AG04449 (cell line): ENCODE measurements at places on chromosomes 1 and 21.

GRCh38 chr1:197674286-197674685 is 101.0 kb downstream of the DENND1B start:
- DNase-seq = no peak

DNA sequence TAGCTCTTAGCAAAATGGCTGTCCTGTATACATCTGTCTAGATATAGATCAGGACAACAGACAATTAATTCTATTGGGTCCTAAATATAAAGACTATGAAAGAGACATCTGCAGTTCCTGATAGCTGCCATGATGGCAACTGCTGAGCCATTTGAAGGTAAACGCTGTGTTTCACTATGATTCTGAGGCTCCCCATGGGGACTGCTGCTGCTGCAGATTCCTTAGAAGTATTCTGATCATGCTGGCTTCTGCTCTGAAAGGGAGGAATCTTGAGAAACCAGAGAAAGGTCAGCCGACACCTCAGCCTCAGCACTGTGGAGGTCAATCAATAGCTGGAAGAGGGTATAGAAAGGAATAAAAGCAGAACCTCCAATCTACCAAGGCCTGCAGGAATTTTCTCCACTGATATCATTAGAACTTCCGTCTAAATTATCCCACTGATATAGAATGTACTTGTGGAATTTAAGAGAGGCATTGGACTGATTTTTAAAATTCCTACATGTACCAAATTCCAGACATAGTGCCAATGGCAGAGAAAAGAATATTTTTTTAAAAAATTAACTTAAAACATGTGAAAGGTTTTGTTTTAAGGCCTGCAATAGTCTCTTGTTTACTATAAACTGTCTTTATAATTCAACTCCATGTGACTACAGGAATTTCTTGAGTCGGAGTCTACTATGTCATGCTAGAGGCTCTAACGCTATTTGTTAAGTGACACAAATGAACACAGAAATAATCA is 53.2 kb downstream of the DDAH1 start:
- DNase-seq = no peak

GRCh38 chr1:11227106-11228077 is 35.0 kb downstream of the MTOR start:
- DNase-seq = no peak

GRCh38 chr1:110610696-110611286 is 4.6 kb upstream of the KCNA2 start:
- no peak for DNase-seq

DNA sequence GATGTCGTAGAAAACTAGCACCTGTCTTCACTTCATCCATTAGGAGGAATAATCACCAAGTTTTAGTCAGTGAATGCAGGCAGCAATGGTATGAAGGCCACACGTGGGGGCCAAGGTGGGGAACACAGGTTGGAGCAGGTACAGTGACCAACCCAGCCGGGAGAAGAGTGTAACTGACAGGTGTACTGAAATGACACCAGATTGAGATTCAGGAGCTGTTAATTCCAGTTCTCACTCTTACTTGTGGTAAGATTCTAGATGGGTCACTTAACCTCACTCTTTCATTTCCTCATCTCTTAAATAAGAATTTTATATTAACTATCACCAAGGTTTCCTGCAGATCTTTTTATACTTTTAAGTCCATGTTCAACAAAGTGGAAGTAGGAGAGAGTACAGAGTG is 206.2 kb upstream of the PTBP2 start:
- DNase-seq = no peak

DNA sequence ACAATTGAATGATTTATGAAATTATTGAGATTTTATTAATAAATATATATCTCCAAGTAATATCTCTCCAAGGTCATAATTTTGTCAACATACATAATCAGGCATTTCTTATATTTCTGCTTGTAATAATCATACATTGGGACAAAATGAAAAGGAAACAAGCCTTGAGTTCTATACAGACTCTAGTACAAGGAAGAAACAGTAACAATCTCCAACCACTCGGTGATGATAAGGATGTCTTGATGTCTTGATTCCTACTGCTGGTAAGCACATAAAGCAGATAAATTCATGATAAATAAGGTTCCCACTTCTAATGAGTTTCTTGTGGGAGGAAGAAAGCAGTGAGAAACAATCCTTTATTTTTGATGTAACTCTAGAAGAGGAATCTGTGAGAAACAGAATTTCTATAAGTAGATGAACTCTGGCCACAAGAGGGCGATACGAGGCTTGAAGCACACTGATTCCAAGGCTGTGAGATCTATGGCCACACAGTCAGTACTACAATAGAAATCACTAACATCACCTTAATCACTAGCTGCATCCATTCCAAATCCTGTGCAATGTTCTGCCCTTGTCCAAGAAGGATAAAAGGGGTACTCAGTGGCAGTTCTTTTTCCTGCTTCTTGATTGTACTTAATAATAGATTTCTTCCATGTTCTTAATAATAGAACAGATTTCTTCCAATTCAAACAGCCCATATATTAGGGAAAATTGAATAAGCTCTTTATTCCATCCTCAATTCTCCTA is 41.4 kb upstream of the LRRC8B start:
- peak; percentile 50 for DNase-seq

DNA sequence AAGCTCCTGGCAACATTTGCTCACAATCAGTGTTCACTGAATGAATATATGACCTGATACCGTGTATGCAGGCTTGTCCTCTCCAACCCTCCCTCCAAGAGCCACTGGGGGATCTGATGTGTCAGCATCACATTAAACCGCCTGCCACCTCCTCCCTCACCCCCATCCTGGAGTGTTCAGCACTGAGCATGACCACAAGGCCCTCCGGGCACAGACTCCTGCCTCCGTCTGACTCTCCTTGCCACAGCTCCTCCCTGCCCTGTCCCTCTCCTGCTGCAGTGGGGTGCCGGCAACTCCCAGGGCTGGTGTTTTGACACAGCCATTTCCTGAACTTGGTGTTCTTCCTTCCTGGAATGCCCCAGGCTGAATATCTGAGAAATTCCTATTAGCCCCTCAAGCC is 136.7 kb downstream of the FCRL5 start:
- no peak for DNase-seq

GRCh38 chr1:244212797-244213475 is 161.9 kb downstream of the ZBTB18 start:
- DNase-seq = no peak

GRCh38 chr1:1599935-1600860 is at the start of gene FNDC10:
TSS of gene FNDC10 (minus strand) at chr1:1600135. CDS start at chr1:1600015, 120 bp downstream.
- DNase-seq = no peak

DNA sequence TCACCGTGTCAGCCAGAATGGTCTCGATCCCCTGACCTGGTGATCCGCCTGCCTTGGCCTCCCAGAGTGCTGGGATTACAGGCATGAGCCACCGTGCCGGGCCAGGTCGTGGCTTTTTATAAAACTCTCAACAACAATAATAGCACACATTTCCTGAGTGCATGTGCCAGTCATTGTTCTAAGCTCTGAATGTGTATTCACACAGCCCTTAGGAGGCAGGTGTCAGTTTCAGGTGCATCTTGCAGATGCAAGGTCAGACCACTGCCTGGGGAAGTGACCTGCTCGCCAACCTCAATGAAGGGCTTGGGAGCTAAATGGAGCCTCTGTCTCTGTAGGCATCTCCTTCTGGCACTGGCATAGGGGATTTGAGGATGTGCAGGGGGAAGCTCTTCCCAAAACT is 1.6 kb upstream of the LEFTY2 start:
- no peak for DNase-seq

- no peak for DNase-seq
Measured at GRCh38 chr1:109498161-109498801, 4.4 kb downstream of the CYB561D1 start.

- DNase-seq = no peak
Measured at GRCh38 chr1:36135330-36135667, 10.3 kb upstream of the COL8A2 start.

GRCh38 chr21:34715518-34715917 is 46.7 kb downstream of the CLIC6 start:
- DNase-seq = no peak
